Stimulated activated CD8-positive, alpha-beta memory T cell treated with anti-CD3 and anti-CD28 coated beads, Interleukin-4, amount 100 ng/mL, for 1 hour (primary cell): ENCODE measurements at places on chromosomes 6 and 20.

DNA sequence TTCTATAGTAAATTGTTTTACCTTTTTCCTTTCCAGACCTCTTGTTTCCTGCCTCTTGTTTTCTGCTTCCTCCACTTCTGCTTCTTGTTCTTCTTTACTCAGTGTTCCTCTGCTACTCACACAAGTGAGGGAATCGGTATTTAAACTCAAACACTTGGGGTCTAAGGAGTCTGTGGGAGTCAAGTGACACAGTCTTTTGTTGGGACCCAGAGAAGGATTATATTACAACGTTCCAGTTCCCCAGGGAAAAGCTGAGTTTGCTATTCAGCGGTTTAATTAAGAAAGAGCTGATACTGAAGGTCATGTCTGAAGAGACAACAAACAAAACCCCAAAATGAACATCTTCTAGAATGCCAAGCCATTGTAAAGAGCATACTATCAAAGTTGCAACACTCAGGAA is 107.8 kb upstream of the CITED2 start:
- no peak for DNase-seq

DNA sequence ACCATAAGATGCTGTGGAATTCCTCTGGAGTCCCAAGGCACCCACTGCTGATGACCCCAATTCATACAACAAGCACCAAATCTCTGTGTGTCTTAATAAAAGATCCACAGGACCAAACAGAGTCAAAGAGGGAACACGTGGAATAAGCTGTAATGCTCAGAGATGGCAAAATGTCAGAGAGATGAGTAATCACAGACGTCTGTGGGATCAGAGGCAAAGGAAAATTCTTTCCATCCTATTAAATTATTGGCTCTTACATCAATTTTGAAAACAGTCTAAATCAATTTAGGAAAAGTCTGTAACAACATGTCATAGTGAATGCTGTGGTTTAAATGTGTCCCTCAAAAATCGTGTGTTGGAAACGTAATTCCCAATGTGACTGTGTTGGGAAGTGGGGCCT is 17.5 kb upstream of the SAMD3 start:
- no peak for DNase-seq

- DNase-seq = no peak
These were observed 1514.8 kb upstream of the DEFB115 start for GRCh38 chr20:29742699-29743100.

GRCh38 chr20:36281785-36282380 is 24.3 kb upstream of the DLGAP4 start:
- no peak for DNase-seq

- peak; percentile 39 for DNase-seq
These were observed at the start of gene BTN2A1 for GRCh38 chr6:26457806-26458688. TSS of gene BTN2A1 (plus strand) at chr6:26457955. CDS start at chr6:26458637, 682 bp downstream.

DNA sequence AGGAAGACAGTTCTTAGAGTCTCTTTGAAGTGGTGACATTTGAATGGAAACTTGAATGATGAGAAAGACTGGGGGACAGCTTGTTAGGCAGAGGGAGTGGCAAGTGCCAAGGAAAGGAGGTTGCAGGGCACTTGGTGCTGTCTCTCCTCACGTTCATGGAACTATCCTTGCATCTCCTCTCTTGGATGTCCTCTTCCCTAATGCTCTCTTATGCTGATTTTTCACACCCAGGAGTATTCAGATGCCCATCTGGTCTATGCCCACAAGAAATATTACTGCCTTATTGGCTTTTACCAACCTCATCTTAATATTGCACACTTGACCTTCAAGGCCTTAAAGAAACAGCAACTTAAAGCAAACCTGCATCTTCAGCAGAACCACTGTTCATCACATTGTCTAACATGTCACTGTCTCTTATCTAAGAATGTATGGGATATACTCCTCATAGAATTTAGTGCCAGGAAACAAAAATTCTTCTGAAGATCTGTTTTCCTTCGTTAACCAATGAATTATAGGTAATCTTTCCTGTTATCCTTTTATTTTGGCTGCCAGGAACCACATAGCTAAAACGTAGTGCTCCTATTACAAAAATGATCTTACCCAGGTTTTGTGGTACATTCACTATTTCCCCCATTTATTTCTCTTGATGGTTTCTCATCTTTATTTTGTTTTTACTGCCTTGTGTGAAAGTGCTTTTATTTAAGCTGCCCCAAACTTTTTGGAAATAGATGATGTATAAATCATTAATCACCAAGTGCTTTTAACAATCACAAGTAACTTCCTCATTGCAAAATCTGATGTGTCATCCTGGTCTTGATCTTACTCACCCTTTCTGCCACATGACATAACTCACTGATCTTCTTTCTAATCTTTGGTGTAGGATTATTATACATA is 12.8 kb downstream of the RGS17 start:
- DNase-seq = no peak

DNA sequence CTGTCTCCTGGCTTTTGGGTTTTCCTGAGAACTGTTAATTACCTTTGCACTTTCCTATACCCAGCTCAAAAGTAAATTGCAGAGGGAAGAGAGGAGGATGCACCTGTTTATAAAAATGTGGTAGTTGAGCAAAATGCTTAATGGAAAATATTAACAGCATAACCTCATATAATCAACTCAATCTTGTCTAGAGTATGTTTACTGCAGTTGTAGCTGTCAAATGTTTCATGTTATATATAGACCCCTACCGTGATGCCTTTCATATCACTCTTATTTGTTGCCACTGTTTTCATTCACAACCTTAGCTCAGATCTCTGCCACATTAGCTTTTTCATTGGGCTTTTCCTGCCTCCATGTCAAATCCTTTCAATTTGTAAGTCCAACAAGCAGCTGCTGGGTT is 36.0 kb downstream of the ANKRD6 start:
- DNase-seq = no peak

GRCh38 chr6:3188262-3188661 is 30.9 kb upstream of the TUBB2A start:
- no peak for DNase-seq

GRCh38 chr6:86153521-86153920 is 510.8 kb upstream of the SYNCRIP start:
- DNase-seq = no peak

DNA sequence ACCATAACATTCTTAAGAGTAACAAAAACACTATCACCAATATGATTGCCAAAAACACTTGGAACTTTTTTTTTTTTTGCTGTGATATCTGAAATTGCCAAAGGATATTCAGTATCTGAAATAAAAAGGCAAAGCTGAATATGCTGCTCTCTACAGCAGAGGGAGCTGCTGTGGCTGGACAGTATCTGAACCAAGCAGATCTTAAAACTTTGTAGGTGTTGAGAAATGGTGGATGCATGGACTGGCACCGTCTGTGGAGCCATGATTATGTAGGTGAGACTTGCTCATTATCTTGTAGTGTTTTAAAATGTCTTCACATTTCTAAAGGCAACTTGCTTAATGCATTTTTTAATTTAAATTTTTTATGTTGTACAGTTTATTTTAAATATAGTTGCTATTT is 9.2 kb downstream of the PDCD2 start:
- DNase-seq = no peak

- DNase-seq = no peak
These were observed 113.3 kb upstream of the ASF1A start for GRCh38 chr6:118780668-118781067.

- no peak for DNase-seq
These were observed 30.4 kb downstream of the FKBP1A start for GRCh38 chr20:1362484-1362883.

- DNase-seq = no peak
These were observed 297.8 kb downstream of the ZFAND3 start for GRCh38 chr6:38117281-38117680.

GRCh38 chr20:36238760-36239159 is 2.5 kb downstream of the AAR2 start:
- no peak for DNase-seq

- DNase-seq = no peak
These were observed 43.2 kb upstream of the TXNDC5 start for GRCh38 chr6:7953753-7954152.

GRCh38 chr6:95081231-95081630 is 496.1 kb upstream of the MANEA start:
- no peak for DNase-seq

DNA sequence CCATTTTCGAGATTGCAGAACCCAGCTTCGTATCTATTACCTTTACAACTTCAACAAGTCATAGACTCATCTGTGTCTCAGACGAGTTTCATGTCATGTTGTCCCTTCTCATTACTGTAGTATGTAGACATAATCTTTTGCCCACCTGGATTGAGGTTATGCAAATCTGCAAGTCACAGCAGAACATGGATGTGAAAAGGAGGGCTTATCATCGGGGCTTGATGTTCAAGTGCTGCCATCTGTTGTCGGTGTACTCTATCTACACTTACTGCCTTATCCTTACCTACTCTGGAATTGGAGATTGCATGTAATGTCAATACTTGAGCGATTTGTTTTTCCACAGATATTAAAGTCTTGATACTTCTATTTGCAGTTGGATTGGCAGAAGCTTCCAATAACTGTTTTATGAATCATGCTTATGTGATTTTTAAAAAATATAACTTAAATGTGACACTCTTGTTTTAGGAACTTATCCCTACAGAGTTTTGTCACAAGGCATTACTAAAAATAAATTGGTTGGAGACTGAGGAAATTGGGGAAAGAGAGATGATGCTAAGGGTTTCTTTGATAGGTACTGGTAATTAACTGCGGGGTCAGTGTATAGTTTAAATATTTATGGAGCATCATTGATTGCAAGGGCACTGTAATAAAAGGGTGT is 3.0 kb upstream of the GOPC start:
- no peak for DNase-seq

- DNase-seq = no peak
These were observed 64.4 kb downstream of the HACE1 start for GRCh38 chr6:104795363-104795762.

GRCh38 chr20:60484316-60484715 is 526.1 kb downstream of the CDH26 start:
- DNase-seq = no peak

DNA sequence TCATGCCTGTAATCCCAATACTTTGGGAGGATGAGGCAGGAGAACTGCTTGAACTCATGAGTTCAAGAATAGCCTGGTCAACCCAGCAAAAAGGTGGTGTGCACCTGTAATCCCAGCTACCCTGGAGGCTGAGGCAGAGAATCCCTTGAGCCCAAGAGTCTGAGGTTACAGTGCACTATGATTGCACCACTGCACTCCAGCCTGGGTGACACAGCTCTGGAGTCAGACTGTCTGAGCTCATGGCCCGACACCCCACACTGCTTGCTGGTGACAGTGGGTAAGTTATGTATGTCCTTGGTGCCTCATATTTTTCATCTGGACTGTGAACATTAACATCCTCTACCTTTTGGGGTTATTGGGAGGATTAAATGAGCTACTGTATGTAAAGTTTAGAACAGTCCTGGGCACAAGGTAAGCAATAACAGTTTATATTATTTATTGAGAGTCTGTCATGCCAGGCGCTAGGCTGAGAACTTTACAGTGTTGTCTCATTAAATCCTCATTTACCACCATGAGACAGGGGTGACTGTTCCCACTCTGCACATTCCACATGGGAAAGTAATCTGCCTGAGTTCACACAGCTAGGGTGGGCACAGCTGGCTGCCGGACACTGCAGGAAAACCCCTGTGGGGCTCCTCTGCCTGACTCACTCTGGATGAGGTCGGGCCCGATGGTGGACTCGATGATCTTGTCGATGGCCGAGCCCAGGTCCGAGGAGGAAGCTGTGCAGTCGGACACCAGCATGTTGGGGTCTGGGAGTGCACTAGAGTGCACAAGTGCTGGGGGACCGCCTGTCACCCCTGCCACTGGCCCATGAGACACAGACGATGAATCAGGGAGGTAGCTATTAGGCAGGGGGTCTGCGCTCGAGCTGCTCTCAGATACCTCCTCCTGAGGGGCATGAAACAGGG is 2.9 kb downstream of the ZNF335 start:
- DNase-seq = no peak

DNA sequence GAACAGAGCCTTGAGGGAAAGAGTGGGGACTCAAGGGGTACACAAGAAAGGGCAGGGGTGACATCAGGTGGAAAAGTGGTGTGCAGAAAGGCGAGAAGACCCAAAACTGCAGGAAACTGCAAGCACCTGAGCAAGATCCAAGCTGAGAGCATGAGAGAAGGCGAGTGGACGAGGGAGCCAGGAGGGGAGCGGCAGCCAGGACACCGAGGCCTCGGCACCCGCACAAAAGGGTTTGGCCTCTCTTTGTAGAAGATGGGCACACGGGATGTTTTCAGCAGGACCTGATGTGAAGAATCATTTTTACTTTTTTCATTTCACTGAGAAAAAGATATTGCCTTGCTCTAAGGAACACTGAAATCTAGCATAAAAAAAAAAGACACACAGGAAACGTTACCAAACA is 82.1 kb upstream of the FOXQ1 start:
- no peak for DNase-seq

GRCh38 chr6:161882196-161882765 is 608.4 kb upstream of the AGPAT4 start:
- DNase-seq = no peak

DNA sequence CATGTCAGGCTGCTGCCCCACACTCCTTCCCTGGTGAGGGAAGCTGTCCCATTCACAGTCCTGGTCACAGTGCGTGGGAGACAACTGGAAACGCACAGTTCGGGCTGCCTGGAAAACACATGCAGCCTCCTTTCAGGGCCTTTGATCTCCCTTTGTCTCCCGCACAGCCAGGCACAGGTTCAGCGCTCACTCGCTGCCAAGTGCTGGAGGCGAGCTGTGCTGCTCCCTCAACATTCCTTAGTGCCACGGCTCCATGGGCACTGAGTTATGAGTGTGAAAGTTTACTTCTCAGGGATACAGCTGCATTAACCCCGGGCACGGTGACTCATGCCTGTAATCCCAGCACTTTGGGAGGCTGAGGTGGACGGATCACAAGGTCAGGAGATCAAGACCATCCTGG is 9.1 kb downstream of the YTHDF1 start:
- no peak for DNase-seq
